KBM-7 (cell line): ENCODE measurements at places on chromosomes 1 and 21.
A peak's percentile ranks its signal among the peaks of the same experiment; 100 is the strongest.

DNA sequence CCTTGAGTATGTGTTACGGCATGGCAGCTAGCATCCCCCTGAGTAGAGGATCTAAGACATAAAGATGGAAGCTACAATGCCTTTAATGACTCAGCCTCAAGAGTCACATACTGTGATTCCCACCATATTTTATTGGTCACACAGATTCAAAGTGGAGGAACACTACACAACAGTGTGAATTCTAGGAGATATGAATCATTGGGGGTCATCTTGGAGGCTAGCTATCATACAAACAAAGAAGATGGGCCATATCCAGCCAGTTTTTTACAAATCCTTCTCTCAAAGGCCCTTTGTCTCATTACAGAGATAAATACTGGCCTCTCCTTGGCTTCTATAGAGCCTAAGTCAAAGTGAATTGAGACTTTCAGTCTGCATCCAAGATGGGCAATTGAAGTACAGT lies 177.0 kb downstream of the TBX15 start:
- DNase-seq, result no peak

DNA sequence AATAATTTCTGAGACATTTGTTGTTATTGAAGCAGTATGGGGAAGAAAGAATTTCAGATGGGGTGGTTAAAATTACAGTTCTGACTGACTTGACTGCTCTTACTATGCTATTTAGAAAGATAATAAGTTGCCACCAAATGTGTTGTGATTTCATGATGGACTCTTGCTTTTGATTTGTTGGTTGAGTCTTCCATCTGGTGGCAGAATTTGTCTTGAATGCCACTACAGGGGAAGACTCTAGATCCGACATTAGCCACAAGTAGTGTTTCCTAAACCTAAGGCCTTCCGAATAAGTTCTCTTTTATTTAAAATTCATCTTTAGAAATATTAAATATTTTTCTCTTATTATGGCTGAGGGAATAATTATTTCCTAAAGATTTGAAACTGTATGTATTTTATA lies 190.9 kb upstream of the ADGRL4 start:
- DNase-seq, result no peak

DNA sequence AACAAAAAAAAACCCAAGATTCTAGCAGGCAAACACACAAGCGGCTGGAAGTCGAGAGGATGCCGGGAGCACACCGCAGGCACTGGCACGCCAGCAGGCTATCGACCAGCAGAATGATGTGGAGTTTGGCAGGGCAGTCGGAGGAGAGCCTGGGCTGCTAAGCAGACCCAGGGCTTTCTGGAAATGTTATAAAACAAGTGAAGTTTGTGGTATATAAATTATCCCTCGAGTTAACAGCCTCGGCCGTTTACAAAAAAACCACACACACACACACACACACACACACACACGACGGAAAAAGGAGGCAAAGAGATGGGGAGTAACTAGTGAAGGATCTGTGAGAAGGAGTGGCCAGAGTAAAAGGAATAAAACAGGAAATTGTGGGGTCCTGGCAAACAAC lies 87.2 kb upstream of the IVNS1ABP start:
- DNase-seq, result no peak

- DNase-seq, result peak; percentile 73
Observed at GRCh38 chr1:160400223-160400645, at the start of gene VANGL2. VANGL2 (plus strand) TSS chr1:160400564; CDS start chr1:160415838, 15,274 bp downstream.

- DNase-seq, result no peak
Observed at GRCh38 chr1:114164840-114165543, 11.3 kb upstream of the SYT6 start.

DNA sequence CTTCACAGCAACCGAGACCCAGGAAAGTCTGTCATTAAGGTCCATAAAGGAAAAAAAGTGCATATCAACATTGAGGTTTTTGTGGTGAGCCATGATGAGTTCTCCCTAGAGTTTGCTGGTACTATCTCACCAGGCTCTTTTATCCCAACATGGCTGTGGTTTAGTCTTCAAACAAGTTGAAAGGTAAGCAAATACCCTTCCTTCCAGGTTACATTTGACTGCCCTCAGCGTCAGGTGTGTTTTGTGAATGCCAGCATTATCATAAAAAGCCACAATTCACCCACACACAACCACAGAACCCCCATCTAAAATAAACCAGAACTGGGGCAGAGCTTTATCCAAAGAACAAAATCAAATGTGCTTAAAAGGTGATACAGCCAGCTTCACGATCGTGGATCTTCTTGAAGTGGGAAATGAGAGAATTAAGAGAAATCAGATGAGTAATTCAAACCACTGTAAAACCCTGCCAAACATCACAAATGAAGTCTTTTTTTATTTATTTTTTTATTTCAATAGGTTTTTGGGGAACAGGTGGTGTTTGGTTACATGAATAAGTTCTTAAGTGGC lies 64.7 kb downstream of the SETD4 start:
- no peak for DNase-seq

GRCh38 chr1:229661897-229662296 lies 35.9 kb downstream of the URB2 start:
- DNase-seq, result no peak

DNA sequence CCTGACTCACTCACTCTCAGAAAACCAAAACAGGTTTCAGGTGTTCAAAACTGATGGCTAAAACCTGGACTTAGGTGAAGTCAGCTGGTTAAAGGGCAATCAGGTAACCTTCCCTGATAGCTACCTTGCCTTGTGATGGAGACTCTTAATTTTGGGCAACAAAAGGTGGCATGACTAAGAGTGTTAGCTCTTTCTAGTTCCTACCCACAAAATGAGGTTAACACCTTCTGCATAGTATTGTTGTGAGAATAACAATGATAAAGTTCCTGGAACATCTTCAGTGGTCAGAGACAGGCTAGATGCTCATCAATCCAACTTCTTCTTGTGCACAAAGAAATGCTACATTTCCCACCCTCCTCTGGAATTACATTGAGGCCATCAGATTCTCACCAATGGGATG lies 214.8 kb downstream of the ZNF648 start:
- DNase-seq, result no peak

GRCh38 chr1:47781171-47781959 lies 215.8 kb downstream of the TRABD2B start:
- DNase-seq, result no peak

- DNase-seq, result no peak
Observed at GRCh38 chr21:33969581-33969980, 54.0 kb upstream of the ATP5PO start.

DNA sequence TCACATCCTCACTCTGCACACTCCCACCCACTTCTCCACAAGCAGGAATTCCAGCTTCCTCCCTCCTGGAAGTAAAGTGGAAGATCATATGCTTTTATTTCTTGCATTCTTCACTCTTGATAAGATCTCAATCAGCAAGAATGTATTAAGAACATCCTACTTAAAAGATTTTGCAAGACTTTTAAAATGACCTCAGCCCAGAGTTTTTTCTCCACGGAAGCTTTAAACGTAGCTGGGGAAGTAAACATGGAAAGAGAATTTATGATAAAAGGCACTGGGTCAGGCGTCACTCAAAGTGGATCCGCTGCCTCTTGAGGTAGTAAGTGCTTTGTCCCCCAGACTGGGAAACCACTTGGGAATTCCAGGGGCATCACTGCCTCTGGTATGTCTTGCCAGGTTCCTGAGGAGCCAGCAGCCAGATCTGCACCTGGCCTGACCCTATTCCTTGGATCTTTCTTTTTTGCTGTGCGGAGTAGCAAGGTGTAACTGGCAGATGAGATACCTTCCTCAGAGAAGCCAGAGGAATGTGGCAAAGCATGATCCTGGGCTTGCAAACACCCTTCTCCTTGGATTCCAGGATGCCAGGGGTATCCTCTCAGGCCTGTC lies 33.9 kb downstream of the CDK18 start:
- DNase-seq, result no peak

DNA sequence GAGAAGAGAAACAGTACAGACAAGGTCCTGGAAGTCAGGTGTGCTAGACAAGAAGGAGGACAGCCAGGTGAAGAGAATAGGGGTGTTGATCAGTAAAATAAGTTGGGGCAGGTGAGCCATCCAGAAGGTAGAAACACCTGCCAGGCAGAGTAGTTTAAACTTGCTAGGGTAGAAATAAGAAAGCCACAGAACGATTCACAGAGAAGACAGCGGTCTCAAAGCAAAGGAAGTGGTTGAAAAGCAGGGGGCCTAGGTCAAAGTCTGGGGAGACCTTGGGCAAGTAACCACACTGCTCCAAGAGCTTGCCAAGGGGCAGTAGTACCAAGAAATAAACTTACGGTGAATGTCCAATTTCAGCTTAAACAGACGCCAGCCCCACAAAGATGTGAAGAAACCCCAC lies 116.6 kb upstream of the PROX1 start:
- no peak for DNase-seq

DNA sequence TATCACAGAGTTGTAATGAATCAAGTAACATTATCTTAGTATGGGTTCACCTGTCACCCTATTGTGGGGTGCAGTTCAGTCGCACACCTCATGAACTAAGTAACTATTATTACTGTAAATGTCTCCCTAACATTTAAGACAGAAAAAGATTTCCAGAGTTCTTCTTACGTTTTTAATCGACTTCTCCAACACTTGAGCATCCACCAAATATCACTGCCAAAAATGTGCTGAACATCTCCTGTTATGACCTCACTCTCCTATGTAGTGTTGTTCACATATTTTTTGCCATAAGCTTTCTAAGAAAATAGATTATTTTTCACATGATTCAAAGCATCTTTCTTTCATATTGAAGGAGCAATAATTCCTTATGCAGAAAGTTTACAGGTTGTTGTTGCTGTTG lies 1.3 kb downstream of the TTLL7 start:
- DNase-seq, result no peak

- no peak for DNase-seq
Observed at GRCh38 chr1:107669996-107670395, 295.0 kb downstream of the VAV3 start.

GRCh38 chr1:42533101-42533863 lies 70.2 kb downstream of the CCDC30 start:
- no peak for DNase-seq

- peak; percentile 87 for DNase-seq
Observed at GRCh38 chr1:39196244-39197215, 8.0 kb upstream of the MACF1 start.

GRCh38 chr1:8004803-8005573 lies 21.1 kb downstream of the ERRFI1 start:
- no peak for DNase-seq

DNA sequence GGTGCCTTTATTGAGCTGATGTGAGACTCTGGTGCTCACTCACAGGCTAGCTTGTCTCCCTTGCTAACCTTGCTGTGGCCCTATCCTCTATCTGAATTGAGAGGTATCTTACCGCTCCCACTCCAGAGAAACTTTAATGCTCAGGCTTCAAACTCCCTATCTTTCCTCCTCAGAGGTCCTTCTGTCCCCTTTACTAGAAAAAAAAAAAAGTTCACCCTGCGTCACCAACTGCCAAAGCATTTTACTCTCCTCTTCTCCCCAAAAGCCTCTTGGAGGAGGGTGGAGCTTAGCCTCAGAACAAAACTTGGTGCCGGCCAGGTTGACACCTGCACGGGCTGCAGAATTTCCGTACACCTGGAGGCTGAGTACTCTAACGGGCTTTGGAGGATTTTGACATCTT lies 55.1 kb downstream of the ATP2B4 start:
- no peak for DNase-seq

DNA sequence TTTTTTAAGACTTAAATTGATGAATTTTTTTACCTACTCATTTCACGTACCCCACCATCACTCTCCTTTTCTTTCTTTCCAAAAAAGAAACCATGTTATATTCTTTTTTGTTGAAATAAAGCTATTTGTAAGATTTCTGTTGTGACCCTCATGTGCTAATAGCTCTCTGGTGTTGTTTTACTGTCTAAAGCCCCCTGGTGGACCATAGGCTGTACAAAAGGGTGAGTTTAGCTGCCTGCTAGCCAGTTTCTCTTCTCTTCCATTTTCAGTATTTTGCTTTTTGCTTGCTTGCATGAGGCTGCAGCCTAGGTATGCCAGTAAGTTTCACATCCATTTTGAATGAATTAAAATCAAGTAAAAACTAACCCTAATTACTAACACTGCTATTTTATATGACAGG lies 15.6 kb upstream of the VAMP3 start:
- peak; percentile 28 for DNase-seq
